ENCODE measurements at places on chromosomes 4 and X. TPM values are rescaled to one million over a fixed set of nuclear protein-coding genes. Genes with fewer than 3 reads are reported as not detected.

- no peak for DNase-seq
Measured at GRCh38 chr4:31054295-31054694, 334.1 kb downstream of the PCDH7 start.

- DNase-seq: no peak
Measured at GRCh38 chr4:155248002-155248896, 39.8 kb downstream of the NPY2R start.

DNA sequence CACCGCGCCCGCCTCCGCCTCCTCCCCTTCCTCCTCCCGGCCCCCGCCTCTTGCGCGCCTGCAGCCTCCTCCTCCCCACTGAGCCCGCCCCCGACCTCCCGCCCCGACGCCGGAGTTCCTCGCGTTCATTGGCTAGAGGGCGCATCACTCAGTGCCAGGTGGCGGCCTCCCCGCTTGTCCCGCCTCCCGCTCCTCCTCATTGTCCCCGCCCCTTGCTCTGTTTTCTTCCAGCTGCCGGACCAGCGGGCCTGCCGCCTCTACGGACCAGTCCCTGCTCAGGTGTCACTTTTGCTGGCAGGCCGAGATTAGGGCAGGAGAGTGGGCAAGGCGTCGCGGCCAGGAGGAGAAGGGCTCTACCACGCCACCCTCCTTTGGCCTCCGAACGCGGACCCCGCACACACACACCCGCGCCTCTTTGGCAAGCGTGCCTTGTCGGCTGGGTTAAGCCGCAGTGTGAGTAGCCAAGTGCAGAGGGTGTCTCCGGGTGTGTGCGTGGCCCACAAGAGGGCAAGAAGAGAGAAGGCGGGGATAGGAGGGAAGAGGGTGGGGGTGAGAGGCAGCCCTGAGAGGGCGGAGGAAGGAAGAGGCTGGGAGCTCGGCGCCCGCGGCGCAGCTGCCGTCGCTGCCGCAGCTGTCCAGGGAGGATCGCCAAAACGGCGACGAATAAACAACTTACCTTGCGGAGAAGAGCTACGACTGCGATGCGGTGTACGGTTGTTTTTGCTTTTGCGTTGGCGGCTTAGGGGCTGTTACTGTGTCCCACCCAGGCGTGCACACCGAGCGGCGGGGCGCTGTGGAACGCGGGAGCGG is 436 bp upstream of the PPP3CA start:
- DNase-seq: peak; percentile 100

GRCh38 chr4:142728233-142728632 is 117.9 kb downstream of the INPP4B start:
- DNase-seq: no peak

DNA sequence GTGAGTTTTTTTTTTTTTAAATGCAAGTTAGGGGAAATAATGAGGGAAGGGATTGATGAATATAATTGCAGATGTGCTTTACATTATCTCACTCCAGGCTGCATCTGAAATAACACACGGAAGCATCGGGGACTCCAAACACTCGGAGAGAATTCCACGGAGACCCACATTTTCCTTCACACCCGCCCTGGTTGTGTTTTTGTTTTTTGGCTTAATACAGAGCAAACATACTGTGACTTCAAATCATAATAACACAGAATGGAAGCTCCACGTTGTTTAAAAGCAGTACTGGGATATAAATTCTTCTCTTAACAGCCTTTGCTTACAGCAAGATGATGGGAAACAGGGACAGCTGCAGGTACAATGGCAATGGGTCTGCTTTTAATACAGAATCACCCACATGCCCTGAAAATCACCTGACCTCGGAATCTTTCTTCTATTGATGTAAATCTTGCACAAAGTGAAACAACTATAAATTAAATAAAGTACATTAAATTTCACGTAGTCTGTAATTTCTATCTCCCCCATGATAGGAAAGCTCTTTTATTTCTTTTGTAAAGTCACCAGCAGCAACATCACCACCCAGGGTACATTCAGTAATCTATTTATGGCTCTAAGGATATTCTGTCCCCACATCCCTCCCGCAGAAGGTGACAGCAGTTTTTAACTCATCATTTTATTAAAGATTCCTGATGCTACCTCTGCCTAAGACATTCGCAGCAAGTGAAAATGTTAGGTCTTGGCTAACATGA is 119.3 kb downstream of the ZNF827 start:
- no peak for DNase-seq

DNA sequence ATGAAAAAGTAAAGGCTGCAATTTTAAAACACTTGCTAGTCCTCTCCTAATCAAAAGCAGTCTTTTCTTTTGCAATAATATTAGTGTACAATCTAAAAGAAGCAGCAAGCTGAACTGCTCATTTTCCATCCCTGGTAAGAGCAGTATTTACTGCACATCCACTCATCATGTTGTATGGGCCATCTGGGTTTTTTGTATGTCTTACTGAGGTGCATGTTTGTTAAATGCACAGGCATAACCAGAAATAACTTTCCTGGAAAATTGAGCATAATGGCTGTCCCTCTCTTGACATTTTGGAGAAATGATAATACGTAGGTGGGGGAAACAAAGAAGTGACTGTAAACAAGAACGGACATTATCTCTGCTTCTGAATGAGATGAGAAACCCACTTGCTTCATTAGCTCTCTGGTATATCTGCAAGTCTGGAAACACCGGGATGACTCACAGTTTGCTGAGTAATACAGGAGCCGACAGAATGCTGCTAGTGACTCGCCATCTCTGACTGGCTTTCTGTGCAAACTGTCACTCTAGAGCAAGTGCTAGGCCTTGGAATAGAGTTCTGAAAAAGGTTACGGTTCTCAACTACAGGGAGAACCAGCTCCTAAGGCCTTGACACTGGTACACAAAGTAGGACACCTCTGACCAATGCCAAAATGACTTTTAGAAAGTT is 85.7 kb upstream of the MTM1 start:
- no peak for DNase-seq

DNA sequence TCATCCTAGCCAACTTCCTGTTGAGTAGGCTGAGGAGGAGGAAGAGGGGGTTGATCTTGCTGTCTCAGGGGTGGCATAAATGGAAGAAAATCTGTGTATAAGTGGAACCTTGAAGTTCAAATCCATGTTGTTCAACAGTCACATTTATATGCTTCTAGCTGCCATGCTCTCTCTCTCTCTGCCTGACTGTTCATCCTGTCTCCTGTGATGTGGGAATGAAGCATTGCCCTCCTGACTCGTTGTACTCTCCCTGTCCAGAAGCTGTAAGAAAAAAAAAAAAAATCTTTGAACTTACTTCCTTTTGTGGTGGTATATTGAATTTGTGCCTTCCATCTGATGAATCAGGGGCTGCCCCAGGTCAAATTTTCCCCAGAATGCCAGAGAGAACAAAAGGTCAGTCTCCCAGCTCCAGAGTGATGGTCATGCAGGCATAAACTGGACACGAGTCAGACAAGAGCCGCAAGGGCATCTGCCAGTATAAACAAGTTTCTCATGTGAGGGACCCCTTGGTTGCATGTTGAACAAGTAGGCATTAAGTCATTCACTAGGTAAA is 257.0 kb downstream of the IDS start:
- DNase-seq: no peak

DNA sequence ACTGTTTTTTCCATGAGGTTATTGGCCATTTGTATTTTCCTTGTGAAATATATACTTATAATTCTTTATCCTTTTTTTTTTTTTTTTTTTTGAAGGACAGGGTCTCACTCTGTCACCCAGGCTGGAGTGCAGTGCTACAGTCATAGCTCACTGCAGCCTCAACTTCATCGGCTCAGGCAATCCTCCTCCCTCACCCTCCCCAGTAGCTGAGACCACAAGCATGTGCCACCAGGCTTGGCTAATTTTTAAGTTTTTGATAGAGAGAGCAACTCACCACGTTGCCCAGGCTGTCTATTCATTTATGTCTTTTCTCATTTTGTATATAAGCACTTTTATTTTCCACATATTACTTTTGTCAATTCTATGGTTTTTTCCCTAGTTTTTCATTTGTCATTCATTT is 16.8 kb downstream of the RBPJ start:
- no peak for DNase-seq

DNA sequence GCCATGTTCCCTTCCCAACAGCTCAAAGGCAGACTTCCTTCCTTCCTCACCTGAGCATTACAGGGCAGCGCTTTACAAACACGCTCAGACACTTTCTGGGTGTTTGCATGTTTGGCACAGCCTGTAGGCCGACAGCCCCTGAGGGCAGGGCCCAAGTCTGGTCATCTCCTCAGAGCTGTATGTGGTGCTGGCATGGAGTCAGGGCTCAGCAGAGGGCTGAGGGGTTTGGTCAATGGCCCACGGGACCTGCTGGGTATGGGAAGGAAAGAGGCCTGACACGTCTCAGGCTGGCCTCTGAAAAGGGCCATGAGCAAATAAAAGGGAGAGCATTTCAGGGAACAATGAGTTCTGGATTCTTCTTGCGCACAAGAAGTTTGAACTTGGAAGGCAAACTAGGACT is 73.8 kb upstream of the MAP3K15 start:
- DNase-seq: no peak

DNA sequence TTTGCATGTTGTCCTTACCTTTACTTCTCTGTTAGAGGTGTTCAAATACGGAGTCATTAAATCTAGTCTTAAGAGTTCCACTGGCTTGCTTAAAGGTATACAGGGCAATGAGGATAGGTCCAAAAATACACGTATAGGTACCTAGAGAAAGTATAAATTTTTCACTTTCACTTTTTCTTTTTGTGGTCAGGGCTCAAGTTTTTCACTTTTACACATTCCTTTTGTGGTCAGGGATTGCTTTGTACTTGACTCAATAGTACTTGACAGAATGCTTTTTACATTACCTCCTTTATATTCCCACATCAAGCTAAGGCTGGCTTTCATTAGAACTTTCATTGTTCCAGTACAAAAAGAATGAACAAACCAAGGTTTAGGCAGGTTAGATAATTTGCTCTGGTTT is 21.7 kb downstream of the TMEM184C start:
- DNase-seq: no peak

- DNase-seq: no peak
Measured at GRCh38 chr4:141659539-141659938, 23.2 kb downstream of the IL15 start.

GRCh38 chr4:98385831-98386230 is 124.6 kb downstream of the RAP1GDS1 start:
- no peak for DNase-seq

DNA sequence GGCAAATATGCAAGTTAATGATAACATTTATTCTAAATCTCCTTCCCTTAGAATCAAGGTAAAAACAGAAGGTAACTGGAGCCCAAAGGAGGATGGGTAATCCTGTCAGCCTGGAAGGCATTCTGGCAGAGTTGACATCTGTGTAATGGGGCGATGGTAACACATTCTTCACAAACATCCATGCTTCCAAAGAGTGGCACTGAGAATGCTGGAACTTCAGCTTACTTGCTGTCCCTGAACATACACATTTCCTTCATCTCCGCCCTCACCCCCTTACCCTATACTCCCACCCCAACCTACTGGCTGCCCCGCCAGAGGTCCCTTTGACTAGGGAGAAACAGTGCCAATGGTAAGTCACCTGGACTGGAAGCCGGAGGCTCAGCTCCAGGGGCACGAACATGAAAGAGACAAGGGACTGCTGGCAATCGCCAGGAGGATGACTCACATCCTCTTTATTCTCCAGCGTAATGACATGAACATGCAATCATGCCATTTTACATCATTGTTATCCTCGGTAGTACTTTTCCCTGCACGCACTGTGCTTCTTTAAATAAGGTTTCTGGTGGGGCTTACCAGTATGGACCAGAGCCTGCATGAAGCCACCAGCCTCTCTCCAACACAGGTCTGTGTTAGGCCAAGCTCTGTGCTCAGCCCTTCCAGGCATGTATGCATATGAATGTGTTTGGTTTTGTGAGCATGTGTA is 694.2 kb upstream of the TENM3 start:
- DNase-seq: no peak

DNA sequence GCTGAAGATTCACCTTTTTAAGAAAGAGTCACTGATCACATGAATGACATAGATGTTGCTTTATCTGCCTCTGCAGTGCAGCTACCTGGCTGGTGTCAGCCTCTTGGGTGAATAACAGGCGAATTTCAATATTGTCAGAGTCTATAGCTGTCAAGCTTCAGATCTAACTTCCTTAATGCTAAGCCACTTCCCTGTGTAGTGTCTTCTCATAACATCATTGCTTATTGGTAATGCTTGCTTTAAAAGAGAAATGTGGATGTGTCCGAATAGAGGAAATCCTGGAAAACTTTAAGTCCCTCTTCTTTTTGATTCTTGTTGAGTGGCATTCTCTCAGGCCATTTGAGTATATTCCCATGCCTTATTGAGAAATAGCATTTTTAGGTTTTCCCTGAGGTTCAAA is 7.3 kb upstream of the IGFBP7 start:
- DNase-seq: no peak

MAGED4 gene
- total RNA-seq: 1.8 TPM

CRLF2 gene
- total RNA-seq: not detected

CXCL8 gene
- total RNA-seq: 4.7 TPM

RHOXF1 gene
- total RNA-seq: not detected

SCD5 gene
- total RNA-seq: 4.4 TPM

WDR45 gene
- 40.6 TPM for total RNA-seq

USP46 gene
- total RNA-seq: 15.0 TPM

CXCL10 gene
- 0.90 TPM for total RNA-seq

All from colonic mucosa (tissue), 4 donors.